AG09319 (cell line): ENCODE measurements at places on chromosomes 16 and 17.

DNA sequence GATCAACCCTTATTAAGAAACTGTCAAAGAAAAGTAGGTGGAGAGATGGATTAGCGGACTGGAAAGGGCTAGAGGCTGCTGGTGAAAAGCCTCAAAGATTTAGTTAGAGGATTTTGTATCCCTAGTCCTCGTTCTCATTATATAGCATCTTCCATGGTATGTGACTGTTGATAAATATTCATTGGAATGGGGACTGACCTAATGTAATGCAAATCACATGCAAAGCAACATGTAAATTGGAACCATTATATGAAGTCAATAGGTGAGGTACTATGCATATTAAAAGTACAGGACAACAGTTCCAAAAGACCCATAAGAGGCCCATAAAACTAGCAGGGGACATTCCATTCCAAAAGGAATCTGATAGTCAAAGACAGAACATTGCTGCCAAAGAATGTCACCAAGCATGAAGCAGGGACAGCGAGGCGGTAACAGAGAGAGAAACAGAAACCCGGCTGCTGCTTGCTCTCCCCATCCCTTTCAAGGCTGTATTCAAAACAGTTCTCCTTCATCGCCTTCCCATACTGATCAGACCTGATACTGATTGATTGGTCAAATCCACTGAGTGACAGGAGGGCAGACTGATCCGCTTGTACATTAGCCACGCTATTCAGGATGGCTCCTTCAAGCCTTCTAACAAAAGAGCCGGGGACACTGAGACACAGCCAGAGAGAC is 44.5 kb downstream of the SOX9 start:
- no peak for DNase-seq

DNA sequence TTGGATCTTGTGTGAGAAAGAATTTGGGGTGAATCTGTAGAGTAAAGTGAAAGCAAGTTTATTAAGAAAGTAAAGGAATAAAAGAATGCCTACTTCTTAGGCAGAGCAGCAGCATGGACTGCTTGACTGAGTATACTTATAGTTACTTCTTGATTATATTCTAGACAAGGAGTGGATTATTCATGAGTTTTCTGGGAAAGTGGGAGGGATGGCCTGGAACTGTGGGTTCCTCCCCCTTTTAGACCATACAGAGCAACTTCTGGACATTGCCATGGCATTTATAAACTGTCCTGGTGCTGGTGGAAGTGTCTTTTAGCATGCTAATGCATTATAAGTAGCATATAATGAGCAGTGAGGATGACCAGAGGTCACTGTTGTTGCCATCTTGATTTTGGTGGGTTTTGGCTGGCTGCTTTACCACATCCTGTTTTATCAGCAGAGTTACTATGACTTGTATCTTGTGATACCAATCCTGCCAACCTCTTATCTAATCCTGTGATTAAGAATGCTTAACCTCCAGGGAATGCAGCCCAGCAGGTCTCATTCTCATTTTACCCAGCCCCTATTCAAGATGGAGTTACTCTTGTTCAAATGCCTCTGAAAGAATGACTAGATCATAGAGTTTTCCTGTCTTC is 58.7 kb downstream of the HSD17B2 start:
- no peak for DNase-seq

DNA sequence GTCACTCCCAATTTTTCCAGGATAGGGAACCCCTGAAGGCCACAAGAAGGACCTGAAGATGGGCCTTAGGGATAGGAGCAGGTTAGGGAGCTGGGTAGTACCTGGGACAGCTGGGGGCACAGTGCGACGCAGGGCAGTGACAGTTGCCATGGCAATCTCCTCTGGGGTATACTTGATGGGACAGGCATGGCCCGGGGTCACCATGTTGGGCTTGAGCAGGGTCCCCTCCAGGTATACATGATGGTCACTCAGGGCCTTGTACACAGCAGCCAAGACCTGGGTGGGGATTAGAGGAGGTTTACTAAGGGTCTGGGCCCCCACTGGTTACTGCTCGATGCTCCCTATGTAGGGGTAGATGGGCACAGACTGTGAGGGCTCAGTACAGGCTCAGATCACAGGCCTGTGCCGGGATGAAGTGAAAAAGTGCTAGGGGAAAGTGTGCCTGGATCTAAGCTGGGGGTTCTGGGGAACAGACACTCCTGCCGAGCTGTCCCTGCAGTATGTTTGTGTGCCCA is 2.7 kb downstream of the ALDOC start:
- DNase-seq: no peak

GRCh38 chr16:68732042-68732680 is 4.9 kb upstream of the CDH1 start:
- DNase-seq: no peak

DNA sequence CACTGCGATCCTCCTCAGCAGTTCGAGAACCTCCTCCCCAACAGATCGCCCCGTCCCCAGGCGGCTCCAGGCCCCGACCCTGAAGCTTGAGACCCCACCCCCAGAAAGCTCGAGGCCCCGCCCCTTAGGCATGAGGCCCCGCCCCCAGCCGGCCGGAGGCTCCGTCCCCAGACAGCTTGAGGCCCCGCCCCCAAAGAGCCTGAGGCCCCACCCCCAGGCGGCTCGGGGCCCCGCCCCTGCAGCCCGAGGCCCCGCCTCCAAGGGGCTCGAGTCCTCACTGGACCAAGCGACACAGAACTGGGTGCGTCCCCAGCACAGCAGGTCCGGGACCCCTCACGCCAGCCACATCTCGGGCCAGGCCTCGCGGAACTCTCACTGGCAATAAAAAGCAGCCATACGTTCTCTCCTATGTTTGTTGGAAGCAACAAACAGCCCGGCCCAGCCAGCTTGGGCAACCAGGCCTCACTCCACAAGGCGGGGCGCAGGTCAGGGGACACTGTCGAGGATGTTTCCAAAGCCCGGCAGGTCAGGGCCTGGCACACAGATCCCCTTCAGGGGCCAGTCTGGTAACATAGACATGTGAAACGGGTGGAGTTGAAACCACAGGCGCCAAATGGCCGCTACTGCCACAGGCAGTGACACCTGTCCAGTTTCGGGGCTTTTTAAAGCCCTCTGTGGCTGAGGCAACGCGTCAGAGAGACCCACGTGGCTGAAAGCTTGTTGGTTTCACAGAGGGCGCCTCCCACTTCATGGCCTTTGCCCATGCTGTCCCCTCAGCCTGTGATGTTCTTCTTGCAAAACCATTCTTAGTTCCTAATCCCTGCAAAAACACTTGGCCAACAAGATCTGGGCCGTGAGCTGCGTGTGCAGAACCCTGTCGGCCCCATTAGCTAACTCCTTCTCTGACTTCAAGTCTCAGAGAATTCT is 224.2 kb downstream of the PARN start:
- no peak for DNase-seq

DNA sequence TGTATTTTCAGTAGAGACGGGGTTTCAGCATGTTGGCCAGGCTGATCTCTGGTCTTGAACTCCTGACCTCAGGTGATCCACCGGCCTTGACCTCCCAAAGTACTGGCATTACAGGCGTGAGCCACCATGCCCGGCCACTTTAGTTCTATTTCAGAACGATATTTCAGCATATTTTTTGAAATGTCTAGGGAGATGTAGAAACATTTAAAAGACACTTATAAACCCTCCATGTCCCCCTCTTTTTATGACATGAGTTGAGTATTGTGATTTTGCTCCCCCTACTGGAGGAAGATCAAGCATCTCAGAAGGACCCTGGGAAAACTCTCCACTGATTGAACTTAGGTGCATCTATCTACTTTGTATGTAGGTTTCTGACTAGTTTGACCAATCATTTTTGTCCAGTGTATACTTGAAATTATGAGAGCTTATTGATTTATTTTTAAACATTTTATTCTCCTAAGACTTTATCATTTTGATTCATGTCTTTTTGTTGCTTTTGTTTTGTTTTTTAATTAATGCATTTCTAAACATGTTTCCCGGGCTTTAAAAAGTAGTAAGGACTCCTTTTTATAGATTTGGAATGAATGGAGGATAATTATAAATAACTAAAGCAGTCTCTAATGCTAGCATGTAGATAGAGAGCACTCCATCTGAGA is 105.1 kb downstream of the CHD9 start:
- DNase-seq: peak; percentile 32

DNA sequence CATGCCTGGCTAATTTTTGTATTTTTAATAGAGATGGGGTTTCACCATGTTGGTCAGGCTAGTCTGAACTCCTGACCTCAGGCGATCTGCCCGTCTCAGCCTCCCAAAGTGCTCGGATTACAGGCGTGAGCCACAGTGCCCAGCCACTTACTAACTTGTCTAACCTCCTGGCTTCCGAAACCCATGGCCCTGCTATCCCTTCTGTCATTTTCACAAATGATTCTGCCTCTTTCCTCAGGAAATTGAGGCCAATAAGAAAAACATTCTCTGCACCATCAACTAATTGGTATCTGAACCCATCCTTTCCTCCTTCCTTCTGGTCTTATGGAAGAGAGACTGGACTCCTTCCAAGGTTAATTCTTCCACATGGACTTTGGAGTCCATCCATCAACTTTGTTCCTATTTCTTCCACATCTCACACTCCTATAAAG is 27.9 kb upstream of the TNRC6A start:
- DNase-seq: peak; percentile 30

DNA sequence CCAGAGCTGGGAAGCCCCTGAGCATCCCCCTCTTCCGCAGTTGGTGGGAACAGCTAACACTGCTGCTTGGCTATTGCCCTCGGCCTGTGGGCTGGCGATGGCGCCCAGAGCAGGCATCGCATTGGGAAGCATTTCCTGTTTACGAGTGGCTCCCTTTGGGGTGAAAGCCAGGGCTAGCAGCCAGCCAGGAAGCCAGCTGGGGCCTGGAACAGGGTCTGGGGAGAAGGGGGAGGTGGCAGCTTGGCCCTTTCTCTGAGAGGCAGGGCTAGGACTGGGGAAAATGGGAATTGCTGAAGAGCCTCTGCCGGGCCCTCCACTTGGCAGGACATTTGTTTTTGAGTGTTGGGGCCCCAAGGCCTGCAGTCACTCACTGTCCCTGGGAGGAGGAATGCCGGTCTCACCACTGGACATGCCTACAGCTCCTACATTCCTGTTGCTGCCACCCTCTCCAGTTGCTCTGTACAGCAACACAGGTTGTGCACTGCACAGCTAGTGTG is 2.4 kb upstream of the MTSS2 start:
- peak; percentile 54 for DNase-seq

- DNase-seq: peak; percentile 75
Observed at GRCh38 chr17:28347261-28347891, 10.0 kb downstream of the POLDIP2 start.

GRCh38 chr17:82334204-82334621 is 647 bp upstream of the SECTM1 start:
- no peak for DNase-seq

GRCh38 chr17:77962348-77962747 is 3.8 kb downstream of the TNRC6C start:
- no peak for DNase-seq

GRCh38 chr17:19343671-19344151 is 18.8 kb downstream of the B9D1 start:
- DNase-seq: no peak

- DNase-seq: no peak
Observed at GRCh38 chr17:14222611-14223010, 14.1 kb downstream of the CDRT15 start.

DNA sequence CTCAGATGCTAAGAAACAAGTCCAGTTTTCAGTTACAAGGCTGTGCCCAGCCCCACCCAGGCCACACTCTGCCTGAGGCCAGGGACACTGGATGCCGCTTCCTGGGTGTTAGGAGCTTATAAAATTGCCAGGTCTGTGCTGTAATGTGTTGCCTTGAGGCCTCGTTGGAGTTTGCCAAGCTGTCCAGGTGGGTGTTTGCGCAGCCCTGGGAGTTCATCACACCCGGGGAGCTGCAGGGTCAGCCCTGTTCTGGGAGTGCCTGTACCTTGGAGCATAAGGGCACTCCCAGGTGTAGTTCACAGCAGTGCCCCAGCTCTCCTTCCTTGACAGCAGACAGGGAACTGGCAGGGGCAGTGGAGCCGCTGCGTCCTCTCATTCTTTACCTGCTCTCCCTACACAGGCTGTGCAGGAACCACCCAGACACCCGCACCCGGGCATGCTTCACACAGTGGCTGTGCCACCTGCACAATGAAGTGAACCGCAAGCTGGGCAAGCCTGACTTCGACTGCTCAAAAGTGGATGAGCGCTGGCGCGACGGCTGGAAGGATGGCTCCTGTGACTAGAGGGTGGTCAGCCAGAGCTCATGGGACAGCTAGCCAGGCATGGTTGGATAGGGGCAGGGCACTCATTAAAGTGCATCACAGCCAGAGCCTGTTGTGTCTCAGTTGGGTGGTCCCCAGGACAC is 1.6 kb downstream of the GFER start:
- no peak for DNase-seq

DNA sequence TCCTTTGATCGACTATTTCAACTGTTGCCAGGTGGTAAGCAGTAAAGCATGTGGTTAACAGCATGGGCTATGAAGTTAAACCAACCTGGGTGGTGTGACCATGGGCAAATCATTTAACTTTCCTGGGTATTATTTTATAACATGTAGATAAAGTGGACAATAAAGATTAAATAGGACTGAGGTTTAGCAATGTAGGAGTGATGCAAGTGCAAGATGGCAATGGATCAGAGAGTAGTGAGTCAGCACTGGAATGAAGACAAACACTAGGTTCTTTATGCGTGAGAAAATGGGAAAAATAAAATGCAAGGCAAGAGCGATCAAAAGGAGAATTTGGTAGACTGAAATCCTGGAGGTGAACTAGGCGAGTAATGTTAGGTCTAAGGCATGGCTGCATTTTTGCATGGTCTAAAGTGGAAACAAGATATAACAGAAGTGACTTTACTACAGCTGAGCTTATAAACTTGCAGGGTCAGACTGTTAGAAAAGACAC is 222.4 kb upstream of the AXIN2 start:
- peak; percentile 54 for DNase-seq
